NCI-H2107 (cell line): ENCODE measurements at places on chromosomes 11 and 22.

- DNase-seq, result no peak
Measured at GRCh38 chr11:15884777-15885540, 471.4 kb downstream of the SOX6 start.

DNA sequence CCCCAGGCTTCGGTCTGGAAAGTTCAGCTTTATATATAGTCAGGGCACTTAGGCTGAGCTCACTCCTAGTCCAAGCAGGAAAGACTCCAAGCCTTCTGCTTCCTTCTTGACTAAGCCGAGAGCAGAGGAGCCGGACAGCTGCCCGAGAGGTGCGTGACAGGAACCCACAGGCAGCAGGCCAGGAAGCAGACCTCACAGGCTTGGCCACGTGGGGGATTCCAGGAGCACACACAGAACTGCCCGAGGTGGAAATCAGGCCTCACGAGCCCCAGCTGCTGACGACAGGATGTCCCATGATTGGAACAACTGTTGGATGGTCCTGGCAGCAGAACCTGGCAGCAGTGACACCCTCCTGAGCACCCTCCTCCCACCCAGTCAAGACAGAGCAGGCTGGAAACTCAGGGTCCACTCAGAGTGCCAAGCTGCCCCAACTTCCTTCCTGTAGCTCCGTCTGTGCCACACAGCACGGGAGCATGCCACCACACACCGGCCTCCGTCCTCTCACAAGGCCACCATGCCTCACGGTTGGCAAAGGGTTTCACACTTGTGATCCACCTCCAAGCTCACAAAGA, 5.4 kb downstream of the PLA2G6 start:
- no peak for DNase-seq

DNA sequence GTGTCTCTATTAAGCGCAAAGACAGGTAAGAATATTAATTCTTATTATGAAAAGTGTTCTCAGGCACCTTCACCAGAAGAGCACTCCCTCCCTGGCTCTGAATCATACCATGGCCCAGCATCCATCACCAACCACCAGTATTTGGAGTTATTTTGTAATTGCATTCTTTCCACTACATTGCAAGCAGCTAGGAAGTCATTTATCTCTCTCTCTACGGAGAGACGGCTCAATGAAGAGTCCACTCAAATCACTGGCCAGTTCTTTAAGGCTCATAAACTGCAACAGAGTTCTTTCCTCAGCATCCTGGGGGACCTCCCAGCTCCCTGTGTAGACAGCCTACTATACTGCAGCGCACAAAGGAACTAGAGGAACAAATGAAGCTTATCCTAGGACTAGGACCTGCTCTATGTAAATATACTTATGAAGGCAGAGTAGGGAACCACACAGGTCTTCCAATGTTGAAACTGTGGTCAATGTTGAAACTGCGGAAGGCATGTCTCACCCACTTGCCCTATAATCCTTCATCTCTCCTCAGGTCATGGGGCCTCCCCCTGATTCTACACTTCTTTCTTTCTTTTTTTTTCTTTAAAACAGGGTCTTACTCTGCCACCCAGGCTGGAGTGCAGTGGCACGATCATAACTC, 63.4 kb downstream of the AAMDC start:
- DNase-seq, result no peak

DNA sequence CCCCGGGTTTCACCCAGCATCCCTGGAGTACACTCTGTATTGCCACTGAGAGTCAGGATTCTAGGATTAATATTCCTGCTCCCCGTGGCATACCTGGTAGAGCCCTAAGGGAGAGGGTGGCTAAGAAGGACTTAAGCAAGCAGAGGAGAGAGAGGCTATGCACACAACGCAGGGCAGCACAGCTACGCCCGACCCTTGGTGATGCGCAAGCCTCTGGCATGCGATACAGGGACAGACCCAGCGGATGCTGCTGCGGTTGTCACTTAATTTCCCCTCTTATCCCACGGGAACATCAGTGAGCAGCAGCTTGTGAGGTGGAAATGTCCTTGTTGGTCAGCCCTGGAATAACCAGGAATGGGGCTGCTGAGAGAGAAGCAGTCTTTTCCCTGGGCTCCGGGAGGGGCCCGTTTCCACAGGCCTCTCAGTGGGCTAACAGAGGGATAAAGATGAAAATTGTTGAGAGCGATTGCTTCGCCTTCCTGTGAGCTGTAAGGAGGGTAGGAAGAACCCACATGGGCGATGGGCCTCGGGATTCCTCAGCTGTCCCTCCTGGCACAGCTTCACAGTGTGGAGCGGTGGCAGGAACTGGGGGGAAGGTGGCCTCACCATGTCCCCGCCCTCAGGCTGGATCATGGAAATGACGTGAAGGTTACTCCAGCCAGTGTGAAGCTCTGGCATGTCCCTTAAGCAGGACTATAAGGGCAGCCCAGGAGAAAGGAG, 48.4 kb upstream of the RAB1B start:
- DNase-seq, result no peak

DNA sequence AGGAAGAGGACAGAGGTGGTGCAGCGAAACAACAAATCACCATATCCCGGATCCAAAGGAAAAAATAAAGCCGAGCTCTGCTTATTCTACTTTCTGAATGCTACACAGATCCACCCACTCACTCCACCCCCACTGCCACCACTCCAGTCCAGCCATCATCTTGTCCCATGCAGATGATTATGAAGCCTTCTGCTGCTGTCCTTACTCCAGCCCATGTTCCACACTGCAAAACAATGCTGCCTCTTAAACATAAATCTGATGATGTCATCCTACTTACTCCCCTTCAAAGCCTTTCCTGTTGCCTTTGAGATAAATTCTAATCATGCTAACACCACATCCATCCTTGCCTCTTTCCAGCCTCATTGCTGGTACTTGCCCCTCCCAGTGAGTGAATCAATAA, 6.5 kb upstream of the DRD2 start:
- no peak for DNase-seq

DNA sequence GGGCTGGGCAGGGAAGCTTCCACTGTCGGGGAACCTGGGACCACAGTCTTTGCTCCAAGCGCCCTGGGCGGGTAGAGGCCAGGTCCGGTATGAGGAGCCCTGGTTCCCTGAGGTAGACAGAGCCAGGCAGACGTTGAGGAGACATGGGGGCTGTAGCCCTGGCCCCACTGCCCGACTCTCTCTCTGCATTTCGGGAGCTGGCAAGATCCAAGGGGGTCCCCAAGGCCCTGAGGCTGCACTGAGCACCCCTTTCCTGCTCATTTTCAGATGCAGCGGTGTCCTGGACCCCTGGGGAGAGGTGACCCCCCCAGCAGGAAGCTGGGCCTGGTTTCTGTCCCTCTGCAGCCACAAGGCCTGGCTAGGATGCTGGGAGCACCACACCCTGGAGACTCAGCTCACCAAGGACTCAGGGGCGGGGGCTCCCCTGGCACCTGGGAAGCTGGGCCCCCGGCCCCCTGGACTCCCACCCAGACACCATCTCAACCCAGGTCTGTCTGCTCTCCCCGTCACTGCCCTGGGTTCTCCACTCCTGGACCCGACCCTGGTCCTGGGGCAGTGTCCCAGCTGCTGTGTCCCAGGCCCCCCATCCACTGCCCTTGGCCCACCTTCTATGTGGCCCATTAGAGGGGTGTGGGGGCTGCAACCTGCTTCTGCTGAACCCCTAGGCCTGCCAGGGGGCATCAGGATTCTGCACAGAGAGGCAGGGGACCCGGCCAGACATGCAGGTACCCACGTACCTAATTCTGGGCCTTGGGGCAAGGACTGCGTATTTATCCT, 15.0 kb upstream of the MUC6 start:
- DNase-seq, result no peak

GRCh38 chr22:39383841-39384625, 15.5 kb upstream of the TAB1 start:
- DNase-seq, result no peak

DNA sequence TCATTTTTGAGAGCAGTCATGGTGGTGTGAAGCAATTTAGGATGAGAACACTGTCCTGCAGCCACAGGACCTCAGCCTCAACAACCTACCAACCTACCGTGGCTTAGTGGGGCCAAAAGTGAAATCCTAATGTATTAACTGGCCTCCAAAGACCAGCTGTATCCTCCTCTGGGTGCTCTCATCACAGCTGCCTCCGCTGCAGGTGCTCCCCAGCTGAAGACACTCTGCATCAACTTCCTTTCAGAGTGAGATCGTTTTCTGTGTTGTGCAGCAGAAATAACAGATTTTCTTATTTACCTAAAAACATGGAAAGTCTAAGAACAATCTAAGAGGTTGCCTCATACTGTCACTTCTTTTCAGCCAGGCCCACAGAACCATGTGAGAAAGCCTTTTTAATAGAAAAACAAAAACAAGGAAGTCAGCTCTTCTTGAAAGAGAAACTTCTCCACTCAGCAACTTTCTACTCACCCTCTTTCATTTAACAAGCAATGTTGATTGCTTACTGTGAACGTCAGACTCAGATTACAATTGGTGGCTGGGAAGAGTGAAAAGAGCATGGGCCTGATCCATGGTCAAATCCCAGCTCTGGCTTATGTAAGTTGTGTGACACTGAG, 136.1 kb downstream of the TENM4 start:
- DNase-seq, result no peak

GRCh38 chr11:104163100-104164027, 583 bp downstream of the PDGFD start:
- no peak for DNase-seq

GRCh38 chr11:1059759-1060158, 14.9 kb upstream of the MUC2 start:
- DNase-seq, result no peak

DNA sequence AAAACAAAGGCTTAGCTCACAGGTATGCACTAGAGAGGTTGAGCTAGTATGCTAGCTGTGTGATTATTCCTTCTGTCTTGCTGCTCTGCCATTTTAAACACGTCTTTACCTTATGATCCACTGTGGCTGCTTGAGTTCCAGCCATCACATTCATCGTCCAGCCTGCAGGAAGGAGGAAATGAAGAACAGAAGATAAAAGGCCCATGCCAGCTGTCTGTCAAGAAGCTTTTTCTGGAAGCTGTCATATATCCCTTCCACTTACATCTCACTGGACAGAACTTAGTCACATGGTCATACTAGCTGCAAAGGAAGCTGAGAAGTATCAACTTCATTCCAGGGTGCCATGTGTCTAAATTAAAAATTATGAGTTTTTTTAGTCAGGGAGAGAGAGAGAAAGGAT, 9.5 kb downstream of the PRDX5 start:
- no peak for DNase-seq

GRCh38 chr11:4699697-4700435, 2.2 kb upstream of the OR51E2 start:
- DNase-seq, result no peak

DNA sequence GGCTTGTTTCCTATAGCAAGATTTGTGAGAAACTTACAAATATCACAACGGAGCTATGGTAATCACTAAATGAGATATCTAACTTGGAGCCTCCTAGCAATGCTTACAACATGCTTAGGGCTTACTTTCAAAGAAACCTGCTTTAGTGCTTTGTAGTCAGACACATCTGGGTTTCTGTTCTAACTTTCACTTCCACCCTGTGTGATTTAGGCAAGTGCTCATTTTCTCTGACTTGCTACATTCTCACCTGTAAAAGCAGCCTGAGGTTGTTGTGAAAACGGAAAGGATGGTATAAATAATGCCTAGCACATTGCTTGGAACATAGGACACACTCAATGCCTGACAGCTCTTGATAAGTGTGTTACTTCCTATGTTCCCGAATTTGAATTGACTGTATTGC, 45.6 kb downstream of the LRRC4C start:
- no peak for DNase-seq

GRCh38 chr11:116643521-116643920, 129.3 kb downstream of the BUD13 start:
- no peak for DNase-seq

GRCh38 chr11:44058275-44058674, 7.8 kb upstream of the ACCS start:
- no peak for DNase-seq

- DNase-seq, result no peak
Measured at GRCh38 chr11:76237914-76238313, 31.6 kb upstream of the WNT11 start.

DNA sequence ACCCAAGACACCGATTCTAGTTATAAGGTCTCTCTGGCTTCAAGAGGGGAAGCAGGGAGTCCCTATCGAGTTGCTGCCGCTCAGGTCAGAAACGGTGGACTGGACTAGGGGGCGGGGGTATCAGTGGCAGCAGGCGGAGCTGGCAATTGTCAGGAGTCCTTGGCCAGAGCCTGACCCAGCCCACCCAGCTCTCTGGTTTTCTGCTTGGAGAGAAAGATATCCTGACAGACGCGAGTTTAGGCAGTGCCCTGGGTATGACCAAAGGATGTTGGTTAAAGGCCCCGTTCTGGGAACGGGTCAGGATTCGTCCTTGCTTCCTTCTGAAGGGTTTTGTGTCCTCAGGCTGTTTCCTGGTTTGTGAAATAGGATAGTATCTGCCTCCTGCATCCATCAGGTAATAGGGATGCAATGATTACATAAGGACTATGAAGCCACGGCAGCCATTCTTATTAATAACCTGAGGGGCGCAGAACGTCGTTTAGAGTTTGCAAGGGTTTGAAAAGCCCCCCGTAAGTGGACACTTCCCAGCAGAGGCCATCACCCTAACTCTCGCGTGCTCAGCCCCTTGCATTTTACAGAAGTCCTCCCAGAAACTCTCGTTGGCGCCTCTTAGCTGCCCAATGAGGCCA, 700 bp upstream of the DEPDC5 start:
- no peak for DNase-seq

- DNase-seq, result no peak
Measured at GRCh38 chr11:33734441-33735270, 1.6 kb downstream of the CD59 start.

- DNase-seq, result no peak
Measured at GRCh38 chr11:8683115-8683807, 669 bp downstream of the RPL27A start.

DNA sequence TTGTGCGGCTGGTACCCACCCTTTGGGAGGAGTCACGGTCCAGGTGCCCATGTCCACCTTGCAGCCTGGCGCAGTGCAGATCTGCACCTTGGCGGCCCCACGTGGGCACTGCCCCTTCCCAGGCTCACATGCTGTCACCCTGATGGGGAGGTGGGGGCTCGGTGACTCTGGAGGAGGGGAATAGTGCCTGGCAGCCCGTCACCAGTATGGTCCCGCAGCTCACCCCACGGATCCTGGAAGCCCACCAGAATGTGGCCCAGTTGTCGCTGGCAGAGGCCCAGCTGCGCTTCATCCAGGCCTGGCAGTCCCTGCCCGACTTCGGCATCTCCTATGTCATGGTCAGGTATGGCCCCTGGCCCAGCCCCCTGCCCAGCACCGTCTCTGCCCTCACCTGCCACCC, 5.2 kb downstream of the TRPT1 start:
- DNase-seq, result no peak

GRCh38 chr11:60921777-60922335, 2.4 kb upstream of the TMEM132A start:
- DNase-seq, result no peak

- no peak for DNase-seq
Measured at GRCh38 chr11:38791346-38791961, 2193.4 kb upstream of the RAG2 start.

DNA sequence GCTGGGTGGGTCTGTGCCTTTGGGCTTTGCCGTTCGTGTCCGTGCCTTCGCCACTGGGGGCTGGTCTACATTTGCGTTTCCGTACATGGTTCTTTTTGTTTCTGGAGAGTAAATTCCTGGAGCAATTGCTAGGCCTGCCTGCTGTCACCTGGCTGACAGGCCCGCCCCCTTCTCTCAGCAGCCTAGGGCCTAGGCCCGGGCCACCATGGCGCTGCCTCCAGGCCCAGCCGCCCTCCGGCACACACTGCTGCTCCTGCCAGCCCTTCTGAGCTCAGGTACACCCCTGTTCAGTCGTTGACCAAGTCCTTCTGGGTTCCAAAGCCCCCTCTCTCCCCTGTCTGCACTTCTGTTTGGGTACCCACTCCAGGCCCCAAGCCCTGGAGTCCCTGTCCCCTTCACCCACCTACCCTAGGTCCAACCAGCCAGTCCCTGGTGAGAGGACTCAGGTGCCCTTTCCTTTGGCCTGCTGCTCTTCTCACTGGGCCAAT, 649 bp downstream of the TMEM25 start:
- no peak for DNase-seq
